ENCODE measurements at places on chromosomes 5 and 9.

DNA sequence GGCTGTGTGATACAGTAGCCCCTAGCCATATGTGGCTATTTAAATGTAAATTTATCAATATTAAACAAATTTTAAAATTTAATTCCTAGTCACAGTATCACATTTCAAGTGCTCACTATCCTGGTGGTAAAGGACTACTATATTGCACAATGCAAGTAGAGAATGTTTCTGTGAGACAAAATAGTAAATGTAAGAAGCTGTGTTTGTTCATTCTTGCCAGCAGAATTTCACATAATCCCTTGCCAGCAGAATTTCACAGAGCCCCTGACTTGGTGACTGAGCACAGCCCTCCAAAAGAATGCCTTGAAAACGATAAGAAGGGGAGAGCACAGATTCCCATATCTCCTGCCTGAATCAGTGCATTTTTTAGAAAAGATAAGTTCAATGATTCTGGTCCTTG, 75.9 kb upstream of the SELENOP start:
- DNase-seq, result no peak

- DNase-seq, result no peak
Measured at GRCh38 chr9:85041466-85042137, 372.1 kb downstream of the NTRK2 start.

DNA sequence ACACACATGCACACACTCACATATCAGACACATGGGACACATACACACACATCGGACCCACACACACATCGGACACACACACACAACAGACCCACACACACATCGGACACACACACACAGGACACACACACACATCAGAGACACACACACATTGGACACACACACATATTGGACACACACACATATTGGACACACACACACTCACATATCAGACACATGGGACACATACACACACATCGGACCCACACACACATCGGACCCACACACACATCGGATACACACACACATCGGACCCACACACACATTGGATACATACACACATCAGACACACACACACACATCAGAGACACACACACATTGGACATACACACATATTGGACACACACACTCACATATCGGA, 12.8 kb upstream of the LAMC3 start:
- no peak for DNase-seq

- peak; percentile 17 for DNase-seq
Measured at GRCh38 chr9:4147476-4148230, 152.2 kb downstream of the GLIS3 start.

GRCh38 chr9:73089304-73089985, 62.2 kb upstream of the ANXA1 start:
- no peak for DNase-seq

DNA sequence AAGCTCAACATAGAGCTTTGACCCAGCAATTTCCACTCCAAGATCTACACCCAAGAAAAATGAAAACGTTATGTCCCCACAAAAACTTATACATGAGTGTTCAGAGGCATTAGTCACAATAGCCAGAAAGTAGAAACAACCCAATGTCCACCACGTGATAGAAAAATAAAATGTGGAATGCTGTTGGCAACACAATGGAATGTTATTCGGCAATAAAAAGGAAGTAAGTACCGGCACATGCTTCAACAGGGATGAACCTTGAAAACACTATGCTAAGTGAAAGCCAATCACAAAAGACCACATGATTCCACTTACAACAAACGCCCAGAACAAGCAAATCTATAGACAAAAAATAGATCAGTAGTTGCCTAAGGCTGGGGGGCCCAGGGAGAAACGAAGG, 6.0 kb downstream of the UBQLN1 start:
- DNase-seq, result no peak

GRCh38 chr5:115209279-115209678, 39.6 kb upstream of the TRIM36 start:
- DNase-seq, result peak; percentile 27

GRCh38 chr5:32712481-32713360, 1.6 kb downstream of the NPR3 start:
- no peak for DNase-seq

DNA sequence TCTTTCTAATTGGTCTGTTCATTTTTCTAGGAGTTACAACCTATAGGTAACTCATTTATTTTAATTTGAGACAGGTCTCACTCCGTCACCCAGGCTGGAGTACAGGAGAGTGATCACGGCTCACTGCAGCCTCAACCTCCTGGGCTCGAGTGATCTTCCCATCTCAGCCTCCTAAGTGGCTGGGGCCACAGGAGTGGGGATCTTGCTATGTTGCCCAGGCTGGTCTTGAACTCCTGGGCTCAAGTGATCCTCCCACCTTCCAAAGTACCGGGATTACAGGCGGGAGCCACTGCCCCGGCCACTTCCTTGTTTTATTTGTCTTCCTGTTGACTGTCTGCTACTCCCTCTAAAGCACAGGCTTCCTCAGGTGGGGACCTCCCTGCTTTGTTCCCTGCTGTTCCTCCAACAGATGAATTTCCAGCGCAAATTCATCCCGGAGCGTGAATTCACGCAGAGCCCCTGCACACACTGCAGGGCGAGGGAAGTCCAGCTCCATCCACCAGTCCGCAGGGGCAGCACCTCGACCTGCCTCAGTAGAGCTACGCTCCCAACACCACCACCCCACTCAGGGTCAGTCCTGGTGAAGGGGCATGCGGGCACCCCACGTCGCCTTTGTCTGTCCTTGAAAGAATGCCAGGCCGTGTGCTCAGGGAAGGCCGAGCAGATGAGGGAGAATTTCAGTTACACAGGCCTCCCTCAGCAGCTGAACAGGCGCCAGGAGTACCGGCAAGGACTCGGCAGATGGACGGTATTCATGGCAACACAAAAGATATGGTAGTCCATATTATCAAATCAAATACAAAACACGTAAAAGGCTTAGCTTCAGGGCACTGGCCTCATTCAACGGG, 6.3 kb downstream of the QSOX2 start:
- DNase-seq, result peak; percentile 44

GRCh38 chr5:55440188-55440646, 94.5 kb downstream of the PLPP1 start:
- no peak for DNase-seq

DNA sequence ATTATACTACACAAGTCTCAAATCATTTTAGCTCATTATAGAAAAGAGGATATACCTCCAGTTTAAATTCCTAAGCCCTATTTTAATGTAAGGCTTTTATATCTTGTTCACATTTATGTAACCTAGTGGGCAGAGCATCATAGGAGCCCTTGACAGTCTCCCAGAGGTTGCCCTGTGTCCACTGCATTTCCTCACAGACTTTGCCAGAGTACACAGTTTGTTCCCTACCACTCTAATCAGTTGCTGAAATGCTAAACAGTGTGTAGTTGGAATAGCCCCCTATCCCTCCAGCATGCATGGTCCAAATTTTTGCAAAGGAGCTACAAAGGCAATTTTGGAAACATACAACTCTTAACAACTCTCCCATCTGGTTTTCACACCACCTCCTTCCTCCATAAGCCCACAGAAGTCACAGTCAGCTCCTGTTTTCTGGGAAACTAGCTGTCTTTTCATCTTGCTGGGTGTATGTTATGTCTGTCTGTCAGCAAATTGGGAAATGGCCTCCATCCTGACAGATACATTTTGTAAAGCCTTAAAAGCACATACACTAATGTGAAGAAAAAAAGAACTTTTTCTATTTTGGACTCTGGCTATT, 212.2 kb downstream of the DENND1A start:
- DNase-seq, result no peak

- DNase-seq, result no peak
Measured at GRCh38 chr9:88590558-88591146, 55.7 kb downstream of the NXNL2 start.

DNA sequence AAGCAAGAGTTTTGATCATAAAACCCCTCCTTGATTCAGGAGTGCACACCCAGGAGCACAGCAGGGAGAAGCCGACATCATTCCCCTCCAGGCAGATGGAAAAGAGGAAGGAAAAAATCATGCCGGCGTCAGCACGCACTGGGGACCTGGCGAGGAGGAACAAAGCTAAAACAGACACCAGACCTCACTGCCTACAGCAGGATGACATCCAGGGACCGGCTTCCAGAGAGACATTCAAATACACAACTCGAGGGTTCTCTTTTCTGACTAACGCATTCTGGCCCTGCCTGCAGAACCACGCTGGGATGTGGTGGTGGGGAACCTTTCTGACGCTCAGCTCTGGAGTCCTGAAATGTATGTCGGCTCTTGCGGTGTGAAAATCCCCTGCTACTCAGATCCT, 2.7 kb downstream of the UBAC1 start:
- no peak for DNase-seq

GRCh38 chr9:110555551-110556331, 23.8 kb downstream of the SVEP1 start:
- peak; percentile 37 for DNase-seq

GRCh38 chr5:61115968-61116367, 46.3 kb downstream of the SMIM15 start:
- no peak for DNase-seq

- no peak for DNase-seq
Measured at GRCh38 chr5:96196890-96197289, 235.2 kb upstream of the ELL2 start.

DNA sequence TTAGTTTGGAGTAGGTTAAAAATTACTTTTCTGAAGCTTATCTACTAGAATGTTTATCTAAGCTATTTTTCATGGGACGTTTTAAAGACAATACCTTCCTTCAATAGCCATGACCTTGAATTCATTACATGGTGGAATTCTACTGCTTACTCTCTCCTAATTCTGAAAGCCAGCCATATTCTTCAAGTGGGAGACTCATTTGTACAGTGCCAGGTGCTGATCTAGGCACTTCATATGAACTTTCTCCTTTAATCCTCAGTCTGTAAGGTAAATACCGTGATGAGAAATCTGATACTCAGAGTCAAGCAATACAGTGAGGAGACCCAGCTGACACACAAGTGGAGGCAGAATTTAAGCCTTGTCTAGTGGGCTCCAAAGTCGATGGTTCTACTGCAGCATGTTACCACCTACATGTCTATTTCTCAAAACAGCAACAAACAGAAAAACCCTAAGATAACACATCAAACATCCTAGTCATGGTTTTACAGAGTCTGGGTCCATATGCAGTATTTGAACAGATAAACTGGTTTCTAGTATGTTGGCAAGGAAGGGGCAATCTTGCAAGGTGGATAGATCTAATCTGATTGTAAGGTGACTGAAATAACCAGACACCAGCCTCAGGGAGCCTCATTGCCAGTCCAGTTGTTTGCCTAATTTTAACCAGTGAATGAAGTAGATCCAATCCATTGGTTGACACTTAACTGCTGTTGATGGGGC, 243.7 kb downstream of the PIK3R1 start:
- DNase-seq, result peak; percentile 11

DNA sequence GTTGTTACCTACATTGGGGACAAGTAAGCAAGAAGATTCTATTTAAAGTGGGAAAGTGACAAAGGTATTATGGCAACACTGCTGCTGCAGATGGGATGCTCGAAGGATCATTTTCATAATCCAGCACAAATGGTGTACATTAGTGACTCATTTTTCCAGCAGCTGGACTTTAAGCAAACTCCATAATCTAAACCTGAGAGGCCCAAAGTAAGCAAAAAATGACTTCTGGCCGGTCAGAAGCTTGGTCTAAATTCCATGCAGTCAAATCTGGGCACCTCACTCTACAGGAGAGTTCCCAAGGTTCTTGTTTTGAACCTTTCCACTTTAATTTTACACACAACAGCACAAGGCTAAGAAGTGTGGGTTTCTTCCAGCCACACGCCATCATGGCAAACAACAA, 43.6 kb upstream of the TRAF1 start:
- no peak for DNase-seq

- DNase-seq, result peak; percentile 80
Measured at GRCh38 chr9:113963017-113963620, 87.0 kb downstream of the ZNF618 start.

All from body of pancreas (tissue), 4 donors.